CD4-positive, alpha-beta T cell treated with Interleukin-17A for 4 hours (primary cell): ENCODE measurements at places on chromosomes 6 and 20.
A peak's percentile ranks its signal among the peaks of the same experiment; 100 is the strongest.

DNA sequence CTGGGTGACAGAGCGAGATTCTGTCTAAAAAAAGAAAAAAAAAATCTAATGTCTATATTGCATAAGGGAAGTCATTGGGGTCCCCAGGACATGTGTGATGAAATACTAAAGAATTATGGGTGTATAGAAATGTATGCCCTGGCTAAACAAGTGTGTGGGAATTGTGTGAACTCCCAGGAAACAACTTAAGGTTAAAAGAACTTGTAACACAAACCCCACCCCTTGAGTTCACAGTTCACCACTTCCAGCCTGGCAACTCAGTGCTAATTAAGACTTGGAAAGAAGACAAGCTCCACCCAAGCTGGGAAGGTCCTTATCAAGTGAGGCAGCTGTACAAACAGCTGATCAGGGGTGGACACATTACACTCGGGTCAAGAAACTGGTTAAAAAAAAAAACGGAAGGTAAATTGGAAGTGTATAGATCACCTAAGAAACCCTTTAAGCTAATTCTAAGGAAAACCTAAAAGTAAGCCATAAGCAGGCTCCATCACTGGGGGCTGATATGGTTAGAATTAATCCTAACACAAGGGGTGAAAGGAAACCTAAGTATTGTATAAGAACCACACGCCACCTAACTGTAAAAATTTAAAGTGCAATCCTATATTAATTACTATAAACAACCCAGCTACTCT, 25.2 kb downstream of the HLA-A start:
- peak; percentile 16 for DNase-seq

DNA sequence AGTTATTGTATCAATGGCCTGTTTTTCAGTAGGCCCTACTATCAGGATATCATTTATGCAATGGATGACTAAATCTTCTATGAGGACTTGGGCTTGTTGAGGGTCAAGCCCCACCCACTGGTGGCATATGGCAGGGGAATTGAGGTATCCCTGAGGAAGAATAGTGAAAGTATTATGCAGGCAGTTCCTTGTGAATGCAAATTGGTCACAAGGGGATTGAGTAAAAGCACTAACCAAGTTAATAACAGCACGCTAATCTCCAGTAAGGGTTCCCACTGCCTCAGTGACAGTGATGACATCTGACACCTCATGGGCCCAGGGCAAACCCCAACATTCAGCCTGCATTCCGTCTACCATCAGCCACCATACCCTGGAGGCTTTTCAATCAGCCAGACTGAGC, 14.9 kb downstream of the BPIFA1 start:
- no peak for DNase-seq

GRCh38 chr6:43246301-43247113, 3.2 kb downstream of the TTBK1 start:
- no peak for DNase-seq

GRCh38 chr6:95087394-95088097, 489.8 kb upstream of the MANEA start:
- DNase-seq = no peak

DNA sequence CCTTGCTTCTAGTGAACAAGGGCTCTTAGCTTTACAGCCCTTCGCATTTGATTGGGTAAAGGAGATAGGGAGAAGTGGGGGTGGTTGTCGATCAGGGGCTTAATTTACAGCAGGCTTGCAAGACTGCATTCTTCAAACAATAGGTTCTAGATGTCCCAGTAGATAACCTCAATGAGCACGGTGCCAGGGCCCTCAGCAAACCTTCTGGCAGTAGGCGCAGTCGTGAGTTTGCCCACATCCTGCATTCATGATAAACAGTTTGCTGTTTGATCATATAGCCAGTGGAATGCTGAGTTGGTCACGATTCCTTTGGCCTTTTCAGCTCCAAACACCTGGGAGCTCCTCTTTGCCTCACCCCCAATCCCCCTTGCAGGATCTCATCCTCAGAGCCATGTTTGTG, 27.5 kb downstream of the SUN5 start:
- peak; percentile 55 for DNase-seq

GRCh38 chr20:7505835-7506221, 434.4 kb downstream of the HAO1 start:
- DNase-seq = no peak

DNA sequence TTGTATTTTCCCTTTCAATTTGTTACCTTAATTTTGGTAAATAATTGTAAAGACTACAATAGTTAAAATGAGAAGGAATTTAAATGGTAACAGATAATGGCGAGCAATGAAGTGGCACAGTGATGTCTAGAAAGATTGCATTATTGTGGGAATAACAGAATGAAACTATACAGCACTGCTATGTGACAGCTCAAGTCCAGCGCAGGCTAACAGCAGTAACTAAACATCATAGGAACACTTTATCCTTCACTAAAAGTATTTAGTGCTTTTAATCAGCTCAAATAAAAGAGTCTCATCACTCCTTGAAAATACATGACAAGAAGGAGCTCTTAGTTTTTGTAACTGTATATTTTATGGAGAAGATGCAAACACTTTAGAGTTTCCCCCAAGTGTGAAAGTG, 190.8 kb downstream of the TENT5A start:
- DNase-seq = no peak

- DNase-seq = no peak
These were observed 103.9 kb downstream of the CTNNBL1 start for GRCh38 chr20:37797669-37798175.

- DNase-seq = no peak
These were observed 155.4 kb downstream of the FNDC1 start for GRCh38 chr6:159324596-159324995.

- DNase-seq = no peak
These were observed 45.1 kb upstream of the TAGAP start for GRCh38 chr6:159089909-159090308.

- DNase-seq = no peak
These were observed 3.0 kb downstream of the NR2E1 start for GRCh38 chr6:108168501-108169463.

- no peak for DNase-seq
These were observed 351.4 kb downstream of the FOXA2 start for GRCh38 chr20:22232923-22233322.

GRCh38 chr6:13415283-13415682, 72.1 kb downstream of the GFOD1 start:
- DNase-seq = no peak

DNA sequence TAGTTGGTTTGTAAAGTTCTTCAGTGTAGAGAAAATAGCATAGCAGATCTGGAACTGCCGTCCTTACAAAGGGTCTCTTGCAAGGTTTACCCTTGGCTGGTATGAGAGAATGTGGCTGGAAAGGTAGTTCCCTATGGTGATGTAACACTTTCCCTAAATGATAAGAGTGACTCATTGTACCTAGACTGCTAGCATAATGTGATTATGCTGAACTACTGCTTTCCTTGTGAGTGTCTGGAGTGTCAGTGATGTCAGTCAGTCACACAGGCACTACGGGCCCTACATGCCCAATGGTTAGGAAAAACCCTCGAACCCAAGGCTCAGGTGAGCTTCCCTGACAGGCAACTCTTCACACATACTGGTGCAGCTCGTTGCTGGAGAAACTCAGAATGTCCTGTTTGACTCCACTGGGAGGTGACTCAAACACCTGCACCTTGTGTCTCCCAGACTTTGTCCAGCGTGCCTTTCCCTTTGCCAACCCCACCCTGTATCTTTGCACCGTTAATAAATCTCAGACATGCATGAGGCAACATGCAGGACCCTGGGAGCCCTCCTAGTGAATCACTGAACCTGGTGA, 28.4 kb upstream of the LY86 start:
- DNase-seq = no peak

- no peak for DNase-seq
These were observed 9.2 kb upstream of the VSTM2L start for GRCh38 chr20:37893566-37894241.

DNA sequence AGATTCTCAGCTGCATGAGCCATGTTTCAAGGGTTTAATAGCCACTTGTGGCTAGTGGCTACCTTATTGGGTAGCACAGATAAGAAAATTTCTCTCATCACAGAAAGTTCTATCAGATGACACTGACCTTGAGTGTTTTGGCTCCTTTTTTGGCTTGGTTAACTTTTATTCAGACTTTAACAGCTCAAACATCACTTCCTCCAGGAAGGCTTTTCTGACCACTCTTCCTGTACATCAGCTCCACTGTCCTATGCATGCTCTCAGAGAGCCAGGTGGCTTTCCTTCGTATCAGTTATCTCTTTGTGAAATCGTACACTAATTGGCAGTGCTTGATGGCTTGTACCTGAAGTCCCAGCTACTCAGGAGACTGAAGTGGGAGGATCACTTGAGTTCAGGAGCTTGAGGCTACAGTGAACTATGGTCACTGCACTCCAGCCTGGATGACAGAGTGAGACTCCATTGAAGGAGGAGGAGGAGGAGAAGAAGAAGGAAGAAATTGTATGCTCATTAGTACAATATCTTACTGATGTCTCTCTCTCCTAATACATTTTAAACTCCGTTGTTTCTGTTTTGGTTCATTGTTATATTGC, 10.7 kb downstream of the MAFB start:
- no peak for DNase-seq

GRCh38 chr6:11785774-11786579, 7.4 kb upstream of the ADTRP start:
- DNase-seq = peak; percentile 41

- DNase-seq = no peak
These were observed 1068.0 kb upstream of the EPHA7 start for GRCh38 chr6:94487371-94487770.

- DNase-seq = no peak
These were observed 127.4 kb upstream of the FAM83B start for GRCh38 chr6:54719131-54719530.

DNA sequence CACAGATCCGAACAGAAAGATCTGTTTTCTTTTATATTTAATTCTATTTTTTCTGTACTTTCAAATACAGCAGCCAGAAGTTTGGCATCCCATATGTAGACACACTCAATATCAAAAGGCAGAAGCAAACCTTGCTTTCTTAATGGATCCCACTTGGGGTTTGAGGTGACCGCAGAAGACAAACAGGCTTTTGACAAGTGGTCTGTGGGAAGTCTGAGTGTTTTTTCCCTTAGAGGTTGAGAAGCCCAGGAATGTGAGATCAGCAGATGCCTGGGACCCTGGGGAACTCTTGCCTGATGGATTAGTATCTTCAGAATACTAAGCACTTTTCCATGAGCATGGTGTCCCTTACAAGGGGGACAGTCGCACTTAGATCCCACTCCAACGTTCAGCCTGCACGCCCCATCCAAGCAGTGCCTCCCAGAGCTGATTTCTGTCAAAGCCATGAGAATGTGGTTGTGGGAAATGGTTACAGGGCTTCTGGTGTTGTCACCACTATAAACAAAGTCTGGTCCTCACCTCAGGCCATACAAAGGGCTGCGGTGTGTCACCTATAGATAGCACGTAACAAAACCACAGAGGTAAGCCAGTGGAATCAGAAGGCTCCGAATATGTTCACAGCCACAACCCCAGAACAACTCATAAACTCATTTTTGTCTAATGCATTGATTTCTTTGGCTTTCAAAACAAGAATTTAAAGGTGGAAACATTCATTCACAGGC, 12.7 kb downstream of the IL17F start:
- no peak for DNase-seq

- DNase-seq = no peak
These were observed 13.4 kb upstream of the BTN3A3 start for GRCh38 chr6:26426691-26427450.

- no peak for DNase-seq
These were observed 129.0 kb downstream of the JPH2 start for GRCh38 chr20:44057698-44058675.

DNA sequence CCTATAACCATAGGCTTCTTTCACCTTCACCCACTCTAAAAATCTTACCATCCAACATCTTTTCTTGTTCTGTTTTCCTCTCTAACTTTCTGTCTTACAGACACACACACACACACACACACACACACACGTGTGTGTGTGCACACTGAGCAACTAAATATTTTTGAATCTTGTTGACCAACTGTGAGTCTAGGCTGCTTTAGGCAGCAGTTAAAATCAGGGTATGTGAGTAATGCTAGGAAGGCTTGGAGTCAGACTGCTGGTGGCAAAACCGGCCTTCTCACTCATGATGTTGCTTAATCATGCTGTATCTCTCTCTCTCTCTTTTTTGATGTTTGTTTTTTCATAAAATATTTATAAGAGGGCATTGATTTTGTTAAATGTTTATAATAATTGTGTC, 103.1 kb upstream of the TBX18 start:
- DNase-seq = no peak

DNA sequence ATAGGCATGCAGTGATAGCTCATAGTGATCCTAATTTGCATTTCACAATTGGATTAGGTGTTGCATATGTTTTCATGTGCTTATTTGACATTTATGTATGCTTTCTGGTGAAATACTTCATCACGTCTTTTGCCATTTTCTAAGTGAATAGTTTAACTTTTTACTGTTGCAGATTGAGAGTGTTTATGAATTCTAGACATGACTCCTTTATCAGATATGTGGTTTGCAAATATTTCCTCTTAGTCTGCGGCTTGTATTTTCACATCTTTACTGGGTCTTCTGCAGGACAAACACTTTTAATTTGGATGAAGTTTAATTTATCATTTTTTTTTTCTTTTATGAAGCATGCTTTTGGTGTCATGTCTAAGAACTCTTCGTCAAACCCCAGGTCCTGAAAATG, 39.2 kb downstream of the CCN2 start:
- no peak for DNase-seq

DNA sequence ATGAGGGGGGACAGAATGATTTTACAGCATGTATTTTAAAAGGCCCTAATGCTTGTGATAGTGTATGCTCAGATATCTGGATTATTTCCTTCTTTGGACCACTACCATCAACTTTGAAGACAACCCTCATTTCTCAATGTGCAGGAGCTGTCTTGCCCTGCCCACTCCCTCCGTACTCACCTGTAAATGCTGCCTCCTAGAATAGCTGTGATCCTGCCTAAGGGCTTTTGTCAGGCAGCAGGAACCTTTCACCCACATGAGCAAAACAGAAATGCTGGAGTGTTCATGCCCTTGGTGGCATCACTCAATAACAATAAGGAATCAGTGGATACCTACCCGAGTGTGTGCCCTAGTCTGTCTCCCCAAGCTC, 723.6 kb upstream of the FLRT3 start:
- DNase-seq = no peak
